Stimulated activated CD8-positive, alpha-beta memory T cell treated with anti-CD3 and anti-CD28 coated beads, Interleukin-4, amount 100 ng/mL, for 1 hour (primary cell): ENCODE measurements at places on chromosomes 4 and X.

- DNase-seq, result no peak
Measured at GRCh38 chrX:46575991-46576392, 2.4 kb downstream of the CHST7 start.

DNA sequence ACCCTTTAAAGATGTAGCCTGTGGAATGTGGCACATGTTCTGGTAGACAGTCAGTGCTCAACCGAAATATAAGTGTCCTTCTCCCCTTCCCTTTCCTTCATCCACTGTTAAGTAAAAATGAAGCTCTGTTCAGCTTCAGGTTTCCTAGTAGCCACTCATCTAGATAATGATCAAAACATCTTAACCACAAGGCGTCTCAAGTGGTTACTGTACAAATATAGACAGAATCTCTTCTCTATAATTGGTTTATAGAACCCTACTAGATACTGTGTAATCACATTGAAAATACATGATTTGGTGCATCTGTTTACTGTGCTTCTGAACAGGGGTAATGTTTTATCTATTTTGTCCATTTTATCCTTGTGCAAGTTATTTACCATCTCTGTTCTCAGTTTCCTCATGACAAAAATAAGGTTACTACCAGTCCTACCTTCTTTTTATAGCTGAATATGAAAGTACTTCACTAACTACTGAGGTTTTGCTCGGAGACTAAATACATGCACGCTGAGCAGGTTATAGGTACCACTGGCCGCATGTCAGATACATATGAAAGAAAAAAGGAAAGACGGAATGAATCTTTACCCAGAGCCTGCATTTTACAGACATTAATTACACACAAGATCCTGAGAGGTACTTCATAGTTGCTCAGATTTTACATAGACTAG, 20.3 kb upstream of the SLC25A4 start:
- no peak for DNase-seq

DNA sequence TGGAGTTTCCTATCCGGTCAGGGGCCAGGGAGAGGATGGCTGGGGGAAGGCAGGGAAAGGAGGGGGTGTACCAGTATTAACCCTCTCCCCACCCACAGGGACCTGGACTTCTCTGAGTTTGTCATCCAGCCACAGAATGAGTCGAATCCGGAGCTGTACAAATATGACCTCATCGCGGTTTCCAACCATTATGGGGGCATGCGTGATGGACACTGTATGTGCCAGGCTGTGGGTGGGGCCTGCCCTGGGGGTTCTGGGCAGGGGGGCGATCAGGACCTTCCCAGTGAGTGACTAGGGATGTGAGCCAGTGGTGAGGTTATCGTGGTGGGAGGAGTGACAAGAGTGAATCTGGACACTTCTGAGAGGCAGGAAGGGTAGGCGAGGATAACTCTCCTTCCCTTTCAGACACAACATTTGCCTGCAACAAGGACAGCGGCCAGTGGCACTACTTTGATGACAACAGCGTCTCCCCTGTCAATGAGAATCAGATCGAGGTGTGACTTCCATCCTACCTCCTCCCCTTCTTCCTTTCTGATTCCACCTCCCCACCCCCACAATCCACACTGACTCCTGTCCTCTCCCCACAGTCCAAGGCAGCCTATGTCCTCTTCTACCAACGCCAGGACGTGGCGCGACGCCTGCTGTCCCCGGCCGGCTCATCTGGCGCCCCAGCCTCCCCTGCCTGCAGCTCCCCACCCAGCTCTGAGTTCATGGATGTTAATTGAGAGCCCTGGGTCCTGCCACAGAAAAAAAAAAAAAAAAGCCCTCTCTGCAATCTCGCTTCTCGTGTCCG, 14.6 kb downstream of the USP11 start:
- no peak for DNase-seq

GRCh38 chrX:150436195-150436594, 73.1 kb downstream of the MAMLD1 start:
- DNase-seq, result no peak

DNA sequence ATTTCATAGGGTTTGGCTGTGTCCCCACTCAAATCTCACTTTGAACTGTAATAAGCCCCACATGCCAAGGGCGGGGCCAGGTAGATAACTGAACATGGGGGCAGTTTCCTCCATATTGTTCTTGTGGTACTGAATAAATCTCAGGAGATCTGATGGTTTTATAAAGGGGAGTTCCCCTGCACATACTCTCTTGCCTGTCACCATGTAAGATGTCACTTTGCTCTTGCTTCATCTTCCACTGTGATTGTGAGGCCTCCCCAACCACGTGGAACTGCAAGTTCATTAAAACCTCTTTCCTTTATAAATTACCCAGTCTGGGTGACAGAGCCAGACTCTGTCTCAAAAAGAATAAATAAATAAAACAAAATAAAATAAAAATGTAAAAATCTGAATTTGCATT, 95.9 kb downstream of the PDS5A start:
- no peak for DNase-seq

DNA sequence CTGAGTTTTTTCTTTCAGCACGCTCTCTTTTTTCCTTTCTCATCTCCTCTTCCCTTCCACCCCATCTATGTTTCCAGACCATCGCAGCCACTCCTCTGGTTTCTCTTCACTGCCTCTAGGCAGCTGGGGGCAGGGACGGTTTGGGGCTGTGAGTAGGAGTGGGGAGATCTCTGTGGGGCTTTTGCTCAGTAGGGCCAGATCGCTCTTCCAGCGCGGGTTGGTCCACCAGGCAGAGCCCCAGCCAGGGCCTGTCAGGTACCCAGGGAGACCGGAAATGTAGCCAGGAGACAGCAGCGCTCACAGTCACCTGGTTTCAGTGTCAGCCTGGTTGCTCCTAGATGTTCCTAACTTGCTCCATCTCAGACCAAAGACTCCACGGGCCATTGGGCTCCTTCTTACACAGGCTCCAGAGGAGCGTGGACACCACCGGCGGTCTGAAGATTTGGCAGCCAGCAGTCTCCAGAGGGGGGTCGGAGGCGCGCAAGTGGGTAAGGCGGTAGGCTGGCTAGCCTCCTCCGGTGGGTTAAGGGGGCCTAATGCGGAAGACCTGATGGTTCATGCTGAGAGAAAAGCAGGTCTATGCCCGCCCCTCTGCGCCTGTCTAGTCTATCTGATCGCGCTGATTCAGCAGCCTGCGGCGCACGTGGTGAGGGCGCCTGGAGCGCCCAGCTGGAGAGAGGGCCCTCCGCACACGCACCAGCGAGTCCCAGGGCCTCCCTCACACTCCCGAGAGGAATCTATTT, 1.8 kb downstream of the FGF5 start:
- no peak for DNase-seq

- no peak for DNase-seq
Measured at GRCh38 chr4:76277667-76278066, 26.1 kb downstream of the FAM47E start.

- DNase-seq, result no peak
Measured at GRCh38 chrX:1281521-1281920, 12.9 kb downstream of the CSF2RA start.

DNA sequence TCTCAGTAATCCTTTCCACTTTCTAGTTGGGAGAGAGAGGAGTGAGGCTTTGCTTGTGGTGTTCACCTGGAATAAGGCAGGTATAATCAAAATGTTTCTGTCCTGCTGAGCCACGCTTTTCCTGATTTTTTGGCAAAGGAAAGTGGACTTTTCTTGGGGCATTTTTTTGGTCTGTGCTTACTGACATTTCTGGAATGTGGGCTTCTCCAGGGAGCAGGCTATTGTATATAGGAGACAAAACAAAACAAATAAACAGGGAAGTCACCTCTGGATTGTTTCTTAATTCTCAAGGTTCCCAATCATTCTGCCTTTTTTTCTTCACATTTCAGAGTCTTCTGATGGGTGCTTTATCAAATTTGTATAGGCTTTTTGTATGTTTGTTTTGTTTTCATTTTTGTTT, 25.7 kb upstream of the RP2 start:
- DNase-seq, result no peak

GRCh38 chrX:153966283-153966688, 5.3 kb downstream of the HCFC1 start:
- no peak for DNase-seq

DNA sequence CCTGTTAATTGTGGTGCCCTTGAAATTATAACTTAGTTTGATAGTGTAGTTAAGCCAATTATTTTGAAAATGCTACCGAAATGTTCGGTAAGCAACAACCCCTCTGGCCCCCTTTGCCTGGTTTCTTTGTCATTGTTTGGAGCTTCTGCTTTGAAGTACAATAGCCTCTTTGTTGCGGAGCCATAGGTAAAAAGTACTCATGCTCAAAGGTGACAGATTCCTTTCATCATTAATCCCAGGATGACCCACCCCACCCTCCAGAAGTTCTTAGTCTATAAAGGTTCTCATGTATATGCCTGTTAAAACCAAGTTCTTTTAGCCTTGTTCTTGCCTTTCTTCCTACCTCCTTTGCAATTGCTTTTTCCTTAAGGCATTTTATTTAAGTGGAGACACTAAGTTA, 42.4 kb upstream of the SMARCAD1 start:
- no peak for DNase-seq

DNA sequence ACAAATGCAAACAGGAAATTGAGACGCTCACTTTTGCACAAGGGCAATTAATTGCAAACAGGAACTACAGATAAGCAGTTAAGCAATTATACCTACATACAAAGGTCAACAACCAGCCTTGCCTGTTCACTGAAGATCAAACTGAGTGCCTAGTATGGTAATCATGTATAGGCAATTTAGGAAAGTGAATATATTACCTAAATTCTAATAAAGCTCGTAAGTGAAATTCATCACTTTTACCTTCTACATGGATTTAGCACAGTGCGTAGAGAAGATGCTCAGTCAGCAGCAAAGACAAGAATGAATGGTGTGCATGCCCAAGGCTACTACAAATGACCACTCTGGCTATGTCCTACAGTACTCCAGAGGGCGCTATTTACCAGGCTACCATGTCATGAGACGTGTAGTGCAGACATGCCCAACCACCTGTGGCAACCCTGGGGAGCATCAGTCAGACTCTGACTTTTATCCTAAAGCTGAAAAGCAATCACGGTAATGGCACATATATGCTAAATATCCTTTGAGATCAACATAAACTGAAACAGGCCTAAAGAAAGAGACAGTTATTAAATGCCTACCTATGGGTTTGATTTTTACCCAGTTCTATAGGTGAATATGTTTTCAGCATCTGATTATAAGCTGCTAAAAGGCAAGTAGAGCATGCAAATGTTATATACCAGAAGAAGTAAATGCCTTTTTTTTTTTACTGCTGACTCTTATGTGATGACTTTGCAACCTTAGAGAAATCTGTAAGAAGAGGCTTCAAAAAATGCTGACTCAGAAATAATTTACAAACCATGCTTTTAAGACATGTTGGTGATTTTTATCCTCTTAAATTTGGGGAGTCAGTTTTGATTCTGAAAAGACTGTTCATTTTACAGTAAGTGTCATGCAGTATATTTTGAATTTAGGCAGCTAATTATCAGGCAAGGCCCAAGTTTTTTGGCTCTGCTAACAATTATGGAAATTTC, 178.0 kb downstream of the PPP3CA start:
- peak; percentile 27 for DNase-seq
